Activated T-cell treated with anti-CD3 and anti-CD28 coated beads, Interleukin-2, amount 50 U/mL, for 24 hours (primary cell): ENCODE measurements at places on chromosomes 5 and 9.

GRCh38 chr5:176389135-176390123 lies 878 bp downstream of the HIGD2A start:
- no peak for DNase-seq

DNA sequence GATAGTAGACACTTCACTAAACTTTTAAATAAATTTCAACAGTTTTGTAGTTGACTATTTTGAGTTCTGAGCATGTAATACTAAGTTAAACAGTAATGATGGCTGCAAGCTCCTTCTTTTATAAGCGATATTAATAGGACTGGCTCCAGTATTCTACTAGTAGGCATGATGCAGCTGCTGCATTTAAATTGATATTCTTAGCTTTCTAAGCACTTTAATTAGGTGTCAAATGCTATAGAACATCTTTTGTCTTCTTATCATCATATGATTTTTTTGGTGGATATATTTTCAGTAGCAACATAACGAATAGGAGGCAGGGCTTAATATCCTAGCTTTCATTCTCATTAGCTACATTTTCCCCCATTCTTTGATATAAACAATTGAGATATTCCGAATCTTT lies 141.1 kb downstream of the FBXO4 start:
- no peak for DNase-seq

- DNase-seq: no peak
These were observed 49.2 kb downstream of the SIL1 start for GRCh38 chr5:139148986-139149385.

DNA sequence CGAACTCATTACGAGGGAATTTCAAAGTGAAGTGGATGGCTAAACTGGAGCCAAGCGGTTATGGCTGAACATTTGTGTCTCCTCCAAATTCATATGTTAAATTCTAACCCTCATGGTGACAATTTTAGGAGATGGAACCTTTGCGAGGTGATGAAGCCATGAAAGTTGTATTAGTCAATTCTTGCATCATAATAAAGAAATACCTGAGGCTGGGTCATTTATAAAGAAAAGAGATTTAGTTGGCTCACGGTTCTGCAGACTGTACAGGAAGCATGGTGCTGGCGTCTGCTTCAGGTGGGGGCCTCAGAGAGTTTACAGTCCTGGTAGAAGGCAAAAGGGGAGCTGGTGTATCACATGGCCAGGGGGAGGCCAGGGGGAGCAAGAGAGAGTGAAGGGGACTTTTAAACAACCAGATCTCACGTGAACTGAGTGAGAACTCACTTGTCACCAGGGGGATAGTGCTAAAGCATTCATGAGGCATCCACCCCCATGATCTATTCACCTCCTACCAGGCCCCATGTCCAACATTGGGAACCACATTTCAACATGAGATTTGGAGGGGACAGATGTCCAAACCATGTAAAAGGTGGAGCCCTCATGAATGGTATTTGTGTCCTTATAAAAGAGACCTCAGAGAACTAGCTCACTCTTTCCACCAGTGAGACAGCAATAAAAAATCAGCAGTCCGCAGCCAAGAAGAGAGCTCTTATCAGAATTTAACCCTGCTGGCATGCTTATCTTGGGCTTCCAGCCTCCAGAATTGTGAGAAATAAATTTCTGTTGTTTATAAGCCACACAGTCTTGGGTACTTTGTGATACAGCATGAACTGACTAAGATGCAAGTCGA lies 143.4 kb downstream of the MTRR start:
- DNase-seq: no peak

GRCh38 chr9:98977813-98978212 lies 34.1 kb downstream of the COL15A1 start:
- no peak for DNase-seq

- DNase-seq: no peak
These were observed 16.7 kb upstream of the IQGAP2 start for GRCh38 chr5:76386360-76386759.

DNA sequence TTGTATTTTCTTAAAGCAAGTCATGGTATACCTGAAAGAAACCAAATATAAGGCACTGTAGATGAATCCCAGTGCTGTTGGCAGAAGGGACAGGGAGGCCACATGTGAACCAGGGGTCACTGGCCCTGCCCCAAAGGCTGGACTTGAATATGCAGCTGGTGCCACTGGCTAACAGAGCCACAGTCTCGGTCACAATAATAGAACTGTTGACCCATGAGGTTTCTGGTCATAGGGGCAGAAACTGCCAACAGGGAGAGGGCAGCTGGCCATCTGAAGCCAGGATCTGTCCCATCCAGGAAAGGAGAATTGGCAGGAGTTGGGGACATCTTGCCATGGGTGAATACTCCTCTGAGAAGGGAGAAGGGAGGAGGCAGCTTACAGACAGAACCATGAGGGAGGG lies 31.9 kb downstream of the PALM2AKAP2 start:
- no peak for DNase-seq

DNA sequence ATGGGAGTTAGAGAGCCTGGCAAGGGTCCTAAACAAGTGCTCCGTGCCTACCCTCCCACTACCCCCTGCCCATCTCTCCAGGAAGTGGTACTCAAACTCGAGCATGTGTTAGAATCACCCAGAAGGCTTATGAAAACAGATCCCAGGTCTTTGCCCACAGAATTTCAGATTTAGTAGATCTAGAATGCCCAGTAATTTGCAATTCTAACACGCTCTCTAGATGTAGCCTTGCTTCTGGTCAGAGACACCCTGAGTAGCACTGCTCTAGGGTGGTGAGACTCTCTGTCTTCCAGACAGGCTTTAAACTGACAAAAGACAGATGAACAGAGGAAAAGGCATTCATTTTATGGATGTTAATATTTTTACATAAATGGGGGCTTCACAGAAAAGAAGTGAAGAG lies 20.7 kb upstream of the ERMP1 start:
- DNase-seq: no peak

DNA sequence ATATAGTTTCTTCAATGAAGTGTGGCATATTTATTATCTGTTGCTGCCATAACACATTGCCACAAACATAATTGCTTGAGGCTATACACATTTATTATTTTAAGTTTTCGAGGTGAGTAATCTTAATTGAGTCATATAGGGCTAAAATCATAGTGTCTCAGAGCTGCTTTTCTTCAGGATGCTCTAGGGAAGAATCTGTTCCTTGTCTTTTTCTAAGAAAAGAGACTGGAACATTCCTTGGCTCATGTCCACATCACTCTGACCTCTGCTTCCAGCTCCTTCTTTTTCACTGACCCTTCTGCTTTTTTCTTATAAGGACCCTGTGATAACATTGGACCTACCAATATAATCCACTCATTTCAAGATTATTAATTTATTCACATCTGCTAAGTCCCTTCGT lies 632.4 kb upstream of the TYRP1 start:
- no peak for DNase-seq

DNA sequence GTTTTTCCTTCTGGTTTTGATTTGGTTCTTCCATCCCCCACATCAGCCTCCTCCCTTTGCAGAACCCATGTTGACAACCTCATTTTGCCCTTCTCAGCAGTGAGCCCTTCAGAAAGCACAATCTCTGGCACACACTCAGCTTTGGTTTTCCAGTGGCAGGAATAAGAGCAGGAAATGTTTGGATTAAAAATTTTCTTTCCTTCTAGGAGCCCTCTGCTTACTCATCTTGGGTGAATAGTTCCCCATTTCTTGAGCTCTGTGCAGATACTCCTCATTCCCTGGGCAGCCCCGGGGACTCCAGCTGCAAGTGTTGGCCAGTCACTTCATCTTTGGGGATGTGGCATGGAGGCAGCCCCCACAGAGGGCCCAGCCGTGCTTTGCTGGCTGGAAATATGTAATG lies 170.5 kb downstream of the NR3C1 start:
- DNase-seq: no peak

GRCh38 chr5:116484645-116485044 lies 90.0 kb downstream of the SEMA6A start:
- DNase-seq: no peak

GRCh38 chr9:19336166-19336565 lies 43.9 kb downstream of the RPS6 start:
- no peak for DNase-seq

- DNase-seq: no peak
These were observed 153.7 kb downstream of the SPOCK1 start for GRCh38 chr5:137345396-137345795.

DNA sequence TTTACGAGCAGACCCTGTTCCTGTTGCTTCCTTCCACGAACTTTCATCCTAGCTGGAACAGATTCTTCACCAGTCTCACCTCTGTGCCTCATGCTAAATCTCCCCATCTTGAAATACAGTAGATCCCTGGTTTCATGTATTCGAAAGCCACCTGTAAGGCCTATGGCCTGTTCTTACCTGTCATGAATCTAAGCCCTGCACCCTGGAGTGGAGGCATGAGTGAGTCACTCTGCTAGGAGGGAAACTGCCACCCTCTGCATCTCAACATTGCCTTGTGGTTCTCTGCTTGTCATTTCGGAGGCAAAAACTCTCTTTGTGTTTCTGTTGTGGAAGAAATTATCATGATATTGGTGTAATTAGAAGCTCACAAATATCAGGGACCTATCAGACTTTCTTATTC lies 320.0 kb downstream of the ENC1 start:
- no peak for DNase-seq

GRCh38 chr9:34047864-34048726 lies 592 bp downstream of the UBAP2 start:
- DNase-seq: peak; percentile 75

DNA sequence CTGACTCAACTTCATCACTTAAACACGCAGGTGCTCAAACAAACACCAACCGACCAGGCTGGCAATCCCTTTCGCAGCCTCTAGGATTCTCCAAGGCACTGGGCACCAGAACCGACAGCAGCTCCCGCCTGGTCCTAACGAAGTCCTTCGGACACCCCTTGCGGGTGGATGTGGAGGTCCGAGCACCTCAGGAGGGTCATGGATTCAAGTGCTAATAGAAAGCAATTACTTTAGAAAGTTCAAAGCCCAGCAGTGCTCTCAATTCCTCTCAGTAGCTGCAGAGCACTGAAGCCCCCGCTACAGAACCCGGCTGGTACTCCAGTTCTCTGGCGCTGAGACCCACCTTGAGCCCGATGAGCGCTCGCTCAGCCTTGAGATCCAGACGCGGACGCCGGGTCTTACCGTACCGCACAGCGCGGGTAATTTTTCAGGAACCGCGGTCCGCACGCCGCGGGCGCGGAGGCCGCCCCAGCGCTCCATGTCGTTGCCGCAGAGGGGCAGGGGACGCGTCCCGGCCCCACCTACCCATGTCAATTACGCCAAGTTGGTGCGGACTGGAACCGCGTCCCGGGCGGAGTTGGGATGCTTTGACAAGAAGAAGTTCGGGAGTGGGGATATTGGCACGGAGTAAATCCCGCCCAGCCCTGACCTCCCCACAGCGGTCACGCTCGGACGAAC lies 638 bp downstream of the MARCHF3 start:
- DNase-seq: peak; percentile 69

GRCh38 chr5:125756456-125756855 lies 666.8 kb upstream of the GRAMD2B start:
- no peak for DNase-seq
